ENCODE measurements at places on chromosomes 12 and 14. TPM values are rescaled to one million over a fixed set of nuclear protein-coding genes. Genes with fewer than 3 reads are reported as not detected.

The CTSG gene
- 25.3 TPM for total RNA-seq

- no peak for DNase-seq
Observed at GRCh38 chr12:3421191-3421978, 69.6 kb upstream of the PRMT8 start.

DNA sequence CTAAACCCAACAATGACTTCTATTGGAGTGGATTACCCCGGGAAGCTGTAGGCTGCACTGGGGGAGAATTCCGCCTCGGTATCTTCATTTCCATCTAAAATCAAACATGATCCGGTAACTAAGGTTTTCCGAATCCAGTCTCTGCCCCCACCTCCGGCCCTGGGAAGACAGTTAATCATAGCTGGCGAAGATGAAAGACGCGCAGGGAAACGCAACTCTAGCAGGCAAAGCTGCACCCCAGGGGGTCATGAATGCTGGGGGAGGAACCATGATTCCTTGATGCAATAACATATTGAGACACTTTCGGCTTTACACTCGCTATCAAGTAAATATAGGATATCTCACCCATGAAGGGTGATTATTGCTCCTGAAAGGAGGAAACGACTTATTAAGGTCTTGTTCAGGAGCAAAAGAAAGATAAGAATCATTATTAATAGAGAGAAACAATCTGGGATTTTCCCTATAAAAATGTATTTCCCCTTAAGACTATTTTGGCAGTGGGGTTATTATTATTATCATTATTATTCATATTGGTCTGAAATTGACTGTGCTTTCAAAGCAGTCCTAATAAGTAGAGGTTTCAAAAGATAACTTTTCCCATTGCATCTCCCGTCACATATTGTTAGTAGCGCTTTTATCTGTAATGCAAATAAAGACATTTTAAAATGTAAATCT, 614.9 kb downstream of the VRK1 start:
- DNase-seq, result no peak

The SSPN gene
- total RNA-seq, result 19.7 TPM

The SYT10 gene
- total RNA-seq, result not detected

DNA sequence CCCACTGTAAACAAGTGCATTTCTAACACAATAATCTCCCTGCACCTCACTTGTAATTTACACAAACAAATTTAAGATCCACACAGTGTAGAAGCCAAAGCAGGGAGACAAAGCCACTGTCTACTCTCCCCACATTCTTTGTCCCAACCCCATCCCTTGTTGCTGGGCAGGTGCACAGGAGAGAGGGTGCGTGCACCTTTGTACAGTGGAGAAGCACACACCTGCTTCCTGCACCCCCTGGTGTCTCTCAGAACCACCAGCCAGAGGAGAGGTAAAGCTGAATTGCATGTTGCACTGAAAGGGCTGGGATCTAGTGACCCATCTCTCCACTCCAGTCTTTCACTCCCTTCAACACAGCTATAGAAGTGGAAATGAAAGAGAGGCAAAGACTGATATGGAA, 51.4 kb upstream of the IFNG-AS1 start:
- DNase-seq, result no peak

Data from breast epithelium (tissue), 4 donors.